Breast epithelium (tissue), 4 donors: ENCODE measurements at places on chromosomes 4 and X. TPM values are rescaled to one million over a fixed set of nuclear protein-coding genes. Genes with fewer than 3 reads are reported as not detected.

GRCh38 chrX:154804957-154805695 lies at the start of gene MPP1:
MPP1 (minus strand) TSS chrX:154805485; CDS start chrX:154805373, 112 bp downstream.
- H3K27me3 ChIP-seq: peaks cover 4% of the 10 kb centered on the region
- peak within 1 kb of the TSS; percentile 61 for H3K4me3 ChIP-seq
- no peaks in the 10 kb centered on the region for H3K4me1 ChIP-seq
- DNase-seq: peak; percentile 55
- H3K36me3 ChIP-seq: no peaks in the 10 kb centered on the region

- H3K27ac ChIP-seq: no peak overlapping the region
- no peaks in the 10 kb centered on the region for H3K36me3 ChIP-seq
- no peaks in the 10 kb centered on the region for H3K27me3 ChIP-seq
- no peaks in the 10 kb centered on the region for H3K4me1 ChIP-seq
- H3K4me3 ChIP-seq: no peak overlapping the region
Measured at GRCh38 chr4:178415925-178416324, 973.7 kb upstream of the AGA start.

DNA sequence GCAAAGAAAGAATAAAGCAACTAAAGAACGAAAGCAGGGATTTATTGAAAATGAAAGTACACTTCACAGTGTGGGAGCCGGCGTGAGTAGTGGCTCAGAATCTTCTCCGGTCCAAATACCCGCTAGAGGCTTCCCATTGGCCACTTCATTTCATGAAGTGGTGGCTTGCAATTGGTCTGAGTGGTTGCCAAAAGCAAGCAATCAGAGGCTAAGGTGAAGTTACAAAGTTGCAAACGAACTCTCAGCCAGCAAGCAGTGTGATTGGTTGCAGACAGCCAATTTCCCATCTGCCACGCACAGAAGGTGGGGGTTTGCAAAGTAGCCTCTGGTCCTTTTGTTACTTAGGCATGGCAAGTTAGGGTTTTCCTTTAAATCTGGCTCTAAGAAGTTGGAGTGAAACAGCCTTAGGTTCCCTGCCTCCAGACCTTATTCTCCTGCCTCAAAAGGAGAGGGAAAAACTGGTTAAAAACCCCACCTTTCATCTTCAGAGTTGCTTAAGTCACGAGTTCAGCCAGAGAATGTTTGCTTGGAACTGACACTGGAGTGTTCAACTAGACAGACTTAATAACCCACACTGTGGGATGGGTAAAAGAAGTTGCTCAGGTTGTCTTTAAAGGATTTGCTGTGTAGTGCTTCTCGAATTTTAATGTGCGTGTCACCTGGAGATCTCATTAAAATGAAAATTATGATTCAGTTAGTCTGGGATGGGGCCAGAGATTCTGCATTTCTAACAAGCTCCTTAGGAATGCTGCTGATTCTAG lies 6.9 kb upstream of the CLOCK start:
- DNase-seq: no peak
- peak overlapping the region; percentile 49 for H3K27ac ChIP-seq
- H3K36me3 ChIP-seq: no peaks in the 10 kb centered on the region
- H3K4me1 ChIP-seq: no peaks in the 10 kb centered on the region
- no peaks in the 10 kb centered on the region for H3K27me3 ChIP-seq

- no peaks in the 10 kb centered on the region for H3K27me3 ChIP-seq
- H3K4me3 ChIP-seq: no peak overlapping the region
- no peaks in the 10 kb centered on the region for H3K4me1 ChIP-seq
- H3K36me3 ChIP-seq: no peaks in the 10 kb centered on the region
- DNase-seq: no peak
- no peak overlapping the region for H3K27ac ChIP-seq
Measured at GRCh38 chr4:88297212-88297516, 12.8 kb upstream of the PPM1K start.

SPRY1 gene
- total RNA-seq: 103 TPM
